ENCODE measurements at places on chromosomes 11 and 22.

- H3K4me1 ChIP-seq = peaks cover 66% of the 10 kb centered on the region
- H3K4me3 ChIP-seq = no peak overlapping the region
- no peaks in the 10 kb centered on the region for H3K27me3 ChIP-seq
- H3K27ac ChIP-seq = peak overlapping the region; percentile 88
These were observed 54.7 kb upstream of the LYVE1 start for GRCh38 chr11:10622957-10623791.

DNA sequence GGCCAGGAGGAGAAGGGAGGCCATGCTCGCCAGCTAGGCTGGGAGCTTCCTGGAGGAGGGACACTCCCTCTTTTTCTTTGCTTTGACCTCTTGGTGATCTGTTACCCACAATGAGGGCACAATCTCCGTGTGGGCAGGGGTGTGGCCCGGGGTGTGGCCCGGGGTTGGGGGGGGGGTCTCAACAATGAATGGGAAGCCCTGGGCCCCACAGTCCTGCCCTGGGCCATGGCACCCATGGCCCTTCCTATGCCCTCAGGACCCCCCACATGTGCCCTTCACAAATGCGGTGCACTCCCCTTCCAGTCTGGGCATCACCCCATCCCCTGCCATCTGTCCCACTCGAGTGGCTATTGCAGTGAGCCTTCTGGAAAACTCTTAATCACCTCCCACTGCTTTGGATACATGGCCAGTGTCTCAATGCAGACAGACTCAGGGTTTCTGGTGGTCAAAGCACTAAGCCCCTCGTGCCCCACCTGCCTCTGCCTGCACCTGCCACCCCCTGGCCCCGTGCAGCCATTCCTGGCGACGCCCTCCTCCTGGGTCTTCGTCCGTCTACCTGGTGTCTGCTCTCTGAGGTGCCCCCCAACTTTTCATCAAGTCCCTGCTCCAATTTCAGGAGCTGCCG lies 611.3 kb downstream of the TBC1D22A start:
- no peaks in the 10 kb centered on the region for H3K4me1 ChIP-seq
- peak; percentile 43 for DNase-seq
- H3K4me3 ChIP-seq = no peak overlapping the region
- H3K36me3 ChIP-seq = no peaks in the 10 kb centered on the region

- H3K27me3 ChIP-seq = no peaks in the 10 kb centered on the region
- no peaks in the 10 kb centered on the region for H3K36me3 ChIP-seq
- H3K4me1 ChIP-seq = no peaks in the 10 kb centered on the region
- no peak overlapping the region for H3K27ac ChIP-seq
- DNase-seq = no peak
- no peak overlapping the region for H3K4me3 ChIP-seq
These were observed 58.4 kb downstream of the TRMU start for GRCh38 chr22:46393873-46394272.

DNA sequence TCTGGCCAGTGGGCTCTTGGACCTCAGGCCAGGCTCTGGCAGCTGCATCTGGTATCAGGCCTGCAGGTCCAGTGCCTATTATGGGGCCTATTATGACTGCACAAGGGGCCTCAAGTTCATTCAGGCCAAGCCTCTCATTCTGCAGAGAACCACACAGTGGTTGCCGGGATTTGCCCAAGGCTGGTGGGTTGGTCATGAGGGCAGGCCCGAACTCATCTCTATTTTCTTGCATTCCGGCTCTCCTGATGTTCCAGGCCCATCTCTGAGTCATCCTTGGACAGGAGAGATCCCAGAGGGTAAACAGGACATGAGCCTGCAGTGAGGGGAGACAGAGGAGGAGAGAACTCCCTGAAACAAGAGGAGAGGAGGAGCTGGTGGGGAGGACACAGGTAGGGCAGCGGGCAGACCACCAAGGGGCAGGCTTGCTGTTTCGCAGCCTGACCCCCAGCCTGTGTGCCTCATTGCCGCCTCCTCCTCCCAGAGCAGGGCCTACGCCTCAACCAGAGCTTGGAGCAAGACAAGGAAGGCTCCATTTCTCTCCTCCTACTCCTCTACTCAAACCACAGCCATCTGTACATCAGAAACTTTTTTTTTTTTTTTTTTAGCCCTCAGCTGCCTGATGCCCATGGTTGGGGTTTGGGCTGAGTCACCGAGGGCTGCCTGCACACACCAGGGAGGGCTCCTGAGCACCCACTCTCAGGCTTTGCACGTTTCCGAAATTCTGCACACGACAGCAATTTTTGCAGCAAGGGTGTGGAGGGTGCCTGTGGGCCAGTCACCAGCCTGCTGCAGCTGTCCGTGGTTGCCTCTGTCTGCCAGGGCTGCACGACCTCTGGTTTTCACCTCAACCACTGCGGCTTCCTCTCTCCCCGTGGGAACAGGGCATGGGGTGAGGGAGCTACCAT lies 12.7 kb upstream of the TREH start:
- H3K36me3 ChIP-seq = no peaks in the 10 kb centered on the region
- peak; percentile 80 for DNase-seq
- H3K4me3 ChIP-seq = no peak overlapping the region
- H3K4me1 ChIP-seq = peaks cover 35% of the 10 kb centered on the region
- H3K27ac ChIP-seq = no peak overlapping the region
- H3K27me3 ChIP-seq = no peaks in the 10 kb centered on the region

DNA sequence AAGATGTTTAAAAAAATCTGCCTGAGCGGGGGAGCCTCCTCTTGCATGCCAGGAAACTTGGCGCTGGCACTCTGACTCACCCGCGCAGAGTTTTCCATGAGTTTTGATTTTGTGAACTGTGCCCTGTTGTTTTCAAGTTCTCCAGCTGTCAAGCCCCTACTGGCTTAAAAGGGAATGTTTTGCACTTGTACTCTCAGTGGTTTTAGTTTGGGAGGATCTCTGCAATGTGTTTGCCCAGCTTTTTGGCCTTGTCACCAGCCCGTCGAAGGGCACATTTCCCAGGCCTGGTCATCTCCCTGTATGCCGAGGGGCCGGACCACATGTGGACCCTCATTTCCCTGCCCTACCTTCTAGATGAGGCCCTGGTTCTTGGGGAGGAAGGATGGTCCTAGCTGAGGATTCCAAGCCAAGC lies 12.2 kb downstream of the MRGPRF start:
- H3K4me1 ChIP-seq = peaks cover 8% of the 10 kb centered on the region
- peak; percentile 36 for DNase-seq
- H3K27ac ChIP-seq = peak overlapping the region; percentile 67
- H3K36me3 ChIP-seq = no peaks in the 10 kb centered on the region
- H3K27me3 ChIP-seq = peaks cover 75% of the 10 kb centered on the region

GRCh38 chr11:2666401-2666741 lies 33.4 kb downstream of the KCNQ1OT1 start:
- no peak overlapping the region for H3K27ac ChIP-seq
- H3K4me3 ChIP-seq = no peak overlapping the region
- no peaks in the 10 kb centered on the region for H3K36me3 ChIP-seq
- H3K27me3 ChIP-seq = no peaks in the 10 kb centered on the region

DNA sequence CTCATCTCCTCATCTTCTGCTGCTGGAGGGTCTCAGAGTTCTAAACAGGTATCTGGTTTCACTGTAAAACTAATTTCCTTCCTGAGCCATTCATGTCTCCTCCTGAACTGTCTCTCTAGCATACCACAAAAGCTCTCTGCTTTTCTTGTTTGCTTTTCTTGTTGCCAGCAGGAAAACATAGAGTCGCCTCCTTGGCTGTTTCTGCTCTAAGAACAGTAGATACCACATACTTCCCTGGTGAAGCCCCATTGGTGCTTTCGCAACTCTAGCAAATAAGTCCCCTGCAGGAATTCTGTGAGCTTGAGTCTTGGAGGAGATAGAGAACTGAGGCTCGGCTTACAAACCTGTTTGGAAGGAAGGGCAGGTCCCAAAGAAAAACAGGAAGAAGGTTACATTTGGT lies 7.0 kb downstream of the DIXDC1 start:
- H3K4me3 ChIP-seq = no peak overlapping the region
- DNase-seq = no peak
- no peaks in the 10 kb centered on the region for H3K4me1 ChIP-seq
- no peak overlapping the region for H3K27ac ChIP-seq
- H3K27me3 ChIP-seq = no peaks in the 10 kb centered on the region

DNA sequence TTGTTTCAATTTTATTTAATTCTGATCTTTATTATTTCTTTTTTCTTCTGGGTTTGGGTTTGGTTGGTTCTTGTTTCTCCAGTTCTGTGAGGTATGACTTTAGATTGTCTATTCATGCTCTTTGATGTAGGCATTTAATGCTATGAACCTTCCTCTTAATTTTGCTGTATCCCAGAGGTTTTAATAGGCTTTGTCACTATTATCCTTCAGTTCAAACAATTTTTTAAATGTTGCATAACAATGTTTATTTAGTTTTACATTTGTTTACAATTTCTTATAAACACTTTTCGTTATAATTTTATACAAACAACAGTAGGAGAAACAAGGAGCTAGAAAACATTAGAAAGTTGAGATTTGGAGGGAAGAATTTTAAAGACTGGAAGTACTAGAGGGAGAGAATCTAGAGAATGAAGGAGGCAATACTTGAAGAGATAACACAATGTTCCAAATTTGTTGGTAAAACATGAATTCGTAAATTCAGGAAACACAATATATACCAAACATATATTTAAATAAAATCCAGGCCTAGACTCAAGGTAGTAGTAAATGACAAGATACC lies 96.2 kb upstream of the SERPIND1 start:
- H3K36me3 ChIP-seq = no peaks in the 10 kb centered on the region
- H3K27me3 ChIP-seq = no peaks in the 10 kb centered on the region
- H3K27ac ChIP-seq = no peak overlapping the region

DNA sequence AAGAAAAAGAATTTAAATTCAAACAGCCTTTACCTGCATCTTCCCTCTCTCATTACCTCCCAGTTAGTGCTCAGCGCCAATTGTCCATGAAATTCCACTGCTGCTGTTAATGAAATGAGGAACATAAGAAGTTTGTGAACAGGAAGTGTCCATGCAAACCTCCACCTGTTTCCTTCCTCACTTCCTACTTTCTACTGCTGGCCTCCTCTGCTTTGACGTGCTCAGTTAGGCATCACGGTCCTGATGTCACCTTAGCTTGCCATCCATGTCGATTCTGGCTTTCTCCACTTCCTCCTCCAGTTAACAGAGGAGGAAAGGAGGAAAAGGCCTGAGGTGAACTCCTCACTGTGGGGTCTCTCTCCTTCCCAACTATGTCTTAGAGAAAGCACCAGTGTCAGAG lies 26.9 kb upstream of the HTR3A start:
- H3K27me3 ChIP-seq = no peaks in the 10 kb centered on the region
- no peak overlapping the region for H3K4me3 ChIP-seq
- H3K4me1 ChIP-seq = peaks cover 14% of the 10 kb centered on the region
- H3K27ac ChIP-seq = no peak overlapping the region
- no peaks in the 10 kb centered on the region for H3K36me3 ChIP-seq
- no peak for DNase-seq

DNA sequence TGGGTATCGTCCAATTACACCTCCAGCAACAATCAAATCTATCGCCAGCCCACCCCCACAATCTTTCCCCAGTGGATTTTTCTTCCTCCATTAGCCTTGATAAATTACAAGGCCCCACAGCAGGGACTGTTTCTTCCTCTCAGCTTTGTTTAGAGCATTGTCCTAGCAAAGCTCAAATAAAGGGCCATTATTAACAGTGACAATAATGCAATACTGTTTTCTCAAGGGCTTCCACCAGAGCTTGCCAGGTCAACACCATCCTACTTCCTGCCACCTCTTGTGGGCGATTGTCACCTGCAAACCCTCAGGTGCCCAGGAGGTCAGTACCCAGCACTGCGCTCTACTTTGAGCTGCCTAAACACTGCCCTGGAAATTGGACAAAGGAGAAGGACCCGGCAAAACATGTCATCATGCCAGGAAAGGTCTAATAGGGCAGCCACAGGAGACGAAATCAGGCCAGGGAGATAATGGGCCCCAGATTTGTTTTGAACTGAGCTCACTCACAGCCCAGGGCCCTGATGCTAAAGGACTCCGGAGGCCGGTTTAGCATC lies 95.2 kb downstream of the ABTB2 start:
- H3K4me3 ChIP-seq = no peak overlapping the region
- H3K36me3 ChIP-seq = no peaks in the 10 kb centered on the region
- peaks cover 3% of the 10 kb centered on the region for H3K4me1 ChIP-seq
- H3K27ac ChIP-seq = no peak overlapping the region

DNA sequence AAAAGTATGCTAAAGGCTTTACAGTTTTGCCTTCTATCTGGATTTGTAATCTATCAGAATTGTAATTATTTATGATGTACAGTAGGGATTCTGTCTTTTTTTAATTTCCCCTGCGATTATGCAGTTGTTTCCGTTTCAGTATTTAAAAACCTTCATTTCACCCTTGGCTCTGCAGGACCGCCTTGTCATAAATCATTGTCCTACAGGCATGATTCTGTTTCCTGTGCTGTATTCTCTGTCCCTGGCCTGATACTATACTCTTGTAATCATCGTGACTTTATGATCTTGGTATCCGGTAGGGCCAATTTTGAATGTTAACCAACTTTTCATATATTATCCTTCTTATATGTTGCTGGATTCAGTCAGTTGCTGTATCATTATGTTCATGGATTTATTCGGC lies 151.7 kb downstream of the ATXN10 start:
- H3K4me3 ChIP-seq = no peak overlapping the region
- H3K27me3 ChIP-seq = no peaks in the 10 kb centered on the region
- no peak overlapping the region for H3K27ac ChIP-seq

DNA sequence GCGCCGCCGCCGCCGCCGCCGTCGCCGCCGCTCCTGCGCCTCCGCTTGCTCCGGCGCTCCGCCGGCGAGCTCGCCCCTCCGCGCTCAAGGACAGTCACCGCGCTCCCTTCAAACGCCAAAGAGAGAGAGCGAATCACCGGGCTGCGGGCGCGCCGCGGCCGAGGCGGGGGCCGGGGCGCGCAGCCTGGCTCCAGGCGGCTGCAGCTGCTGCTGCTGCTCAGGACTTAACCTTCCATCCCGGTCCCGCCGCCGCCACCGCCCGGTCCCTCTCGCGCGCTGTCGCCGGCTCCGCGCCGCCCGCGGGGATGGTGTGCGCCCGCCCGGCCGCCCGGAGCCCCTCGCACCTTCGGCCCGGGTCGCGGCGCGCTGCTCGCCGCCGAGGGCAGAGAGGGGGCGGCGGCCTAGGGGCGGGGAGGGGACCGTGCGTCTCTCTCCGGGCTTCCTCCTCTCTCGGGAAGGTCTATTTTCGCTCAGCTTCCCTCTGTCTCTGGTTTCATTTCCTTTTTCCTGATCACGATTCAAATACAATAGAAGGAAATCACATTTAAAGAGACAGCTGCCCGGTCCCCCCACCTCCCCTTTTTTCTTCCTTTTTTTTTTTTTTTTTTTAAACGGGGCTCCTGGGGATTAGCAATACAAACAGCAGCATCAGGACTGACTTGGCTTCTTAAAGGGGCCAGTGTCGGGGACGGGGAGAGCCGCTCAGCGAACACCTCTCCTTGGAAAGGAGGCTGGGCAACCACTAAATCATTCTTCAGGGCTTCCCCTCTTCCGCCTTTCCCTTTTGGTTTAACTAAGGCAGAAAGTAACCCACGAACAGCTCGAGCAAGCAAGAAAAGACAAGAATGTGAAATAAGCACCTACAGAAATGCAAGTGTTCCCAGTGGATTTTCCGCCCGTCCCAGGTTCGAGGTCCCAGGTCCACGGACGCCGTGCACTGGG lies 22.1 kb downstream of the LMO2 start:
- peak overlapping the region; percentile 52 for H3K4me3 ChIP-seq
- H3K36me3 ChIP-seq = no peaks in the 10 kb centered on the region
- peak overlapping the region; percentile 77 for H3K27ac ChIP-seq
- H3K4me1 ChIP-seq = peaks cover 94% of the 10 kb centered on the region
- H3K27me3 ChIP-seq = no peaks in the 10 kb centered on the region

- no peak overlapping the region for H3K4me3 ChIP-seq
- no peak for DNase-seq
- no peaks in the 10 kb centered on the region for H3K36me3 ChIP-seq
- H3K27ac ChIP-seq = no peak overlapping the region
These were observed 22.5 kb upstream of the ELF5 start for GRCh38 chr11:34536056-34536455.

- H3K4me1 ChIP-seq = peaks cover 31% of the 10 kb centered on the region
- no peak overlapping the region for H3K4me3 ChIP-seq
- H3K27ac ChIP-seq = peak overlapping the region; percentile 51
- no peaks in the 10 kb centered on the region for H3K36me3 ChIP-seq
- no peak for DNase-seq
These were observed 108.4 kb downstream of the GGTLC2 start for GRCh38 chr22:22752556-22753477.

Data from spleen (tissue), 13 donors.